ENCODE measurements at places on chromosomes 16 and 17.

- DNase-seq, result no peak
These were observed 273.4 kb upstream of the TNRC6C start for GRCh38 chr17:77684803-77685798.

GRCh38 chr16:79982361-79982760 lies 381.8 kb upstream of the MAF start:
- DNase-seq, result no peak

- DNase-seq, result no peak
These were observed 71.8 kb upstream of the ZNF469 start for GRCh38 chr16:88310796-88311605.

DNA sequence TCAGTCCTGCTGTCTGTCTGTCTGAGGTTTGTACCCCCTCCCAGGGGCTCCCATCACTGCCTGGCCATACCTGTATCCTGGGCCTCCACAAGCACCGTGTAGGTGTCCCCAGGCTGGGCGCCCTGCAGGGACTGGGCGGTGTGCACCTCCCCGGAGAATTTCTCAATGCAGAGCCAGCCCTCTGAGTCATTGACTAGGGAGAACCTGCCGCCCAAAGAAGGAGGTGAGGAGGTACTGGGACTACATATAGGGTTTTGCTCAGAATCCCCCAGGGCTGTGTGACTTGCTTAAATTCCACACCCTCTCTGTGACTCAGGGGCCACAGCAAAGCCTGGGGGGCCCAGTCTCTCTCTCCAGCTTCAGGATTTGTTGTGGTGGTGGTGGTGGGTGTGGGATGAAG lies 7.6 kb downstream of the CDH16 start:
- DNase-seq, result no peak

DNA sequence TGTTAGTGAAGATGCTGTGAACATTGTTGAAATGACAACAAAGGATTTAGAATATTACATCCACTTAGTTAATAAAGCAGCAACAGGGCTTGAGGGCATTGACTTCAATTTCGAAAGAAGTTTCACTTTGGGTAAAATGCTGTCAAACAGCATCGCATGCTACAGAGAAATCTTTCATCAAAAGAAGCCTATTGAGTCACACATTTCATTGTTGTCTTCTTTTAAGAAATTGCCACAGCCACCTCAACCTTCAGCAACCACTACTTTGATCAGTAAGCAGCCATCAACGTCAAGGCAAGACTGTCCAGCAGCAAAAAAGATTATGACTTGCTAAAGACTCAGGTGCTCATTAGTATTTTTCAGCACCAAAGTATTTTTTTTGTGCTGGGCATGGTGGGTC lies 13.2 kb upstream of the MAP2K6 start:
- no peak for DNase-seq

GRCh38 chr16:21239646-21240045 lies 6.1 kb downstream of the ANKS4B start:
- DNase-seq, result no peak

GRCh38 chr16:53865494-53865863 lies 161.5 kb downstream of the FTO start:
- DNase-seq, result no peak

DNA sequence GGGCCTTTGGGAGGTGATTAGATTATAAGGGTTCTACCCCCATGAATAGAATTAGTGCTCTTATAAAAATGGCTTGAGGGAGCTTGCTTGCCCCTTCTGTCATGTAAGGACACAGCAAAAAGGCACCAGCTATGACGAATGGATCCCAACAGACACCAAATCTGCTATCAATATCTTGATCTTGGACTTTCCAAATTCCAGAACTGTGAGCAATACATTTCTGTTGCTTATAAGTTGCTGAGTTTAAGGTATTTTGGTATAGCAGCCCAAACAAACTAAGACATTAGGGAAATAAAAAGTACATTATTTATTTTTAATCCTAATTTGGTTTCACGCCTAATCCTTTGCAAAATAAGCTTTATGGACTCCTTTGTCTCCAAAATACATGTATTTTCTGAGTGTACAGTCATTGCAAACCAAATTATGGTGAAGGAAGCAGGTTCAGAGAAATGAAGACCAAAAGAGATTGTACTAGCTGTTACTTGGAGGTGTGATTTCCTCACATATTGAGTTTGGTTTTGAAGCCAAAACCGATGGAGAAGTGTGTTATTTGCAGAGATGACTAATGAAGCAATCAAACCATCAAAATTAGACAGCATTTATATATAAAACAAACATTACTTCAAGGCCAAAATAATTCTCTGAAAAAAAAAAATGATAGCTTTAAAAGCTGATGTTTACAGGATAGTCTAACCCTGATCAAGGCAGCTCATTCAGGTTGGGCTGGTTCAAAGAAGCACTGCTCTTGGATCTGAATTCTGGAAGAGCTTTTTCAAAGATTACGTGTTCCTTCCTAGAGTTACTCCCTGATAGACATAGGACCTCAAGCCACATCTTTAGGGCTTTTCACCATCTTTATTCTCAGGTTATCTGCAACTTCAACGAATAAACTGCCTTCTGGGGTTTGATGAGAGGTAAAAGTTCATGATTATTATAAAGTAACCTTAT lies 71.6 kb downstream of the MYO1D start:
- DNase-seq, result no peak

All from GM12864 (cell line).